ENCODE measurements at places on chromosomes 11 and 22.
A peak's percentile ranks its signal among the peaks of the same experiment; 100 is the strongest.

GRCh38 chr11:12177739-12178338 lies 67.4 kb downstream of the MICAL2 start:
- no peak for DNase-seq

DNA sequence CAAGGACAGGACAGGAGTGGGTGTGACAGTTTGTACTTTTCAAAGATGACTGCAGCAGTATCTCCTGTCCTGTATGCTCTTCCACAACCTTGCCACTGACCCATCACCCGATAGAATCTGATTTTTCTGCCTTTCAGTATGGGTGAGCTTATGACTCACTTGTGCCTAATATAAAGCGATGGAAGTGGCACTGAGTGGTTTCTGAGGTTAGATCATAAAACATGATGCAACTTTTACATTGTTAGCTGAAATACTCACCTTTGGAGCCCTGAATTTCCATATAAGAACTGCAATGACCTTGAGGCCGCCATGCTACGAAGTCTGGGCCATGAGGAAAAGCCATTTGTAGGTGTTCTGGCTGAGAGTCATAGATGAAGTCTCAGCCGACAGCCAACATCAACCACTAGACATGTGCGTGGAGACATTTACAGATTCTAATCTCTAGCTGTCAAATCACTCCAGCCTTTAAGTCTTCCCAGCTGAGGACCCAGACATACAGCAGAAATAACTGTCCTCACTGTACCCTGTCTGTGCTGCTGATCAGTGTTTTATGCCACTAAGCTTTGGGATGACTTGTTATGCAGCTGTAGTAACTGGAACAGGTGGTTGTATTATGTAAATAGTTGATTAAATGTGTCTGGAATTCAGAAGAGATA lies 105.9 kb upstream of the ARHGAP20 start:
- no peak for DNase-seq

GRCh38 chr11:78202733-78203167 lies 14.0 kb downstream of the USP35 start:
- no peak for DNase-seq

- no peak for DNase-seq
These were observed 627.8 kb upstream of the ANO5 start for GRCh38 chr11:21564833-21565682.

- no peak for DNase-seq
These were observed 11.8 kb downstream of the PATZ1 start for GRCh38 chr22:31334329-31334728.

DNA sequence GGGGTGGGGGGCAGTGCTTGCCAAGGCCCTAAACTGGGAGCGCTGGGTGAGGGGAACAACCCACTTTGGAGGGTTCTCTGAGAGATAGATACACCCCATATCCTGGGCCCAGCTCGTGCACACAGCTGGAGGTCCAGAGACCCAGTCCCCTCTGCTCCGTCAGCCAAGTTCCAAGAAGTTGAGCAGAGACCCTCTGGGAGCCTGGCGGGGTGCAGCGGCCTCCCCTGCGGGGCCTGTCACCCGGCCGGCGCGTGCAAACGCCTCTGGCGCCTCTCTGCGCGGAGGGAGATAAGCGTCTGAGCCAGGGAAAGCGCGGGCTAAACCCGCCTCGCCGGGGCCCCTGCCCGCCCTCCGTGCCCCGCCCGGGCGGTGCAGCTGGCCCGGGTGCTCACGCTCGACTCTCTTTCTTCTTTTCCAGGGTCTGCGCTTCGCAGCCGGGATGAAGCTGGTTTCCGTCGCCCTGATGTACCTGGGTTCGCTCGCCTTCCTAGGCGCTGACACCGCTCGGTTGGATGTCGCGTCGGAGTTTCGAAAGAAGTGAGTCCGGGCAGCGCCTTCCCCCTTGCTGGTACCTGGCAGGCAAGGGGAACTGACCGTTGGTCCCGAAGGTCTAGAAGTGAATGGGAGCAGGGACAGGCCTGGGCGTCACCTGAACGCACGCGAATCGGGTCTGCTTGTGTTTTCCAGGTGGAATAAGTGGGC lies 540 bp downstream of the ADM start:
- DNase-seq = peak; percentile 62

- DNase-seq = no peak
These were observed 206.0 kb upstream of the CHORDC1 start for GRCh38 chr11:90428836-90429235.

DNA sequence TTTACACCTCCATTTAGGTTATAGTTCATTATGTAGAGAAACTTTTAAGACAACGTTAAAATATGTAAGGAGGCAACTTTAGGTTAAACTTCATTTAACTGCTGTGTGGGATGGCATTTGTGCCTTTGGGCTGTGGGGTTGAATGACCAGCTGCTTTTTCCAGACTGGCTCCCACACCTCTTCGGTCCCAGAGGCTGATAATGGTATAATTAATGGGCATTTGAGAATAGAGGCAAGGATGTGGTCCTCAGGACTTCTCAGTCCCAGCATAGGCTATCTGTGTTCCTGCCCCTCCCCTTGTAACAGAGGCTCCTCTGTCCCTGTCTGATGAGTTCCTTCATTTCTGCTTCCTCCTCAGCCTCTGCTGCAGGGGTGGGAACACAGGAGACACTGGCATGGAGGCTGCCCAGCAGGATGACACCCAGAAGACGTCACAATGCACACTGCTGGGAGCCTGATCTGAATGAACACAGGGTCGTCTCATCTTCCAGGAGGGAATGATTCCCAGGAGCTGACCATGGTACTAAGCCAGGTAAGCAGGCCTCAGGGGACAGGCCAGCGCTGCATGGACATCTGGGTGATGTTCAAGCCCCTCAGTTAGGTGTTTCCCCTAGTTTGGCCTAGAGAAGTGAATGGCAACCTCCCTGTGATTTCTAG lies 17.1 kb upstream of the GNAZ start:
- DNase-seq = peak; percentile 1

DNA sequence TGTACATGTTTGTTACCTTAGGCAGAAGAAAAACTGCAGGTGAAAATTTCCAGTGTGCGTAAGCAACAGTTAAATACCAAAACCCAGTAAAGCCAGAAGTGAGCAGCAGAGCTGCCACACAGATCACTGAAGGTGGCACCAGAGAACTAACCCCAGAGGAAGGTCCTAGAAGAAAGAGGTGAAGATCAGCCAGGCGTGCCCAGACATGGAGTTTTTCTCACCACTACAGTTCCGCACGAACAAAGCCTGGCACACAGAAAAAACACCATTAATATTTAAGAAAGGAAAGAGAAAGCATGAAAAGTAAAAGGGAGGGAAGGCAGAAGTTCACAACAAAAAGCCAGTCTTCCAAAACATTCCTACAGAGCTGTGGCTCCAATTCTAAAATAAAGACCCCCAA lies 60.7 kb downstream of the STK33 start:
- no peak for DNase-seq

GRCh38 chr11:31783252-31783651 lies 27.9 kb downstream of the PAX6 start:
- no peak for DNase-seq

- DNase-seq = no peak
These were observed 17.5 kb downstream of the RPL3 start for GRCh38 chr22:39301926-39302325.

- DNase-seq = no peak
These were observed 10.3 kb upstream of the BIK start for GRCh38 chr22:43100225-43100624.

DNA sequence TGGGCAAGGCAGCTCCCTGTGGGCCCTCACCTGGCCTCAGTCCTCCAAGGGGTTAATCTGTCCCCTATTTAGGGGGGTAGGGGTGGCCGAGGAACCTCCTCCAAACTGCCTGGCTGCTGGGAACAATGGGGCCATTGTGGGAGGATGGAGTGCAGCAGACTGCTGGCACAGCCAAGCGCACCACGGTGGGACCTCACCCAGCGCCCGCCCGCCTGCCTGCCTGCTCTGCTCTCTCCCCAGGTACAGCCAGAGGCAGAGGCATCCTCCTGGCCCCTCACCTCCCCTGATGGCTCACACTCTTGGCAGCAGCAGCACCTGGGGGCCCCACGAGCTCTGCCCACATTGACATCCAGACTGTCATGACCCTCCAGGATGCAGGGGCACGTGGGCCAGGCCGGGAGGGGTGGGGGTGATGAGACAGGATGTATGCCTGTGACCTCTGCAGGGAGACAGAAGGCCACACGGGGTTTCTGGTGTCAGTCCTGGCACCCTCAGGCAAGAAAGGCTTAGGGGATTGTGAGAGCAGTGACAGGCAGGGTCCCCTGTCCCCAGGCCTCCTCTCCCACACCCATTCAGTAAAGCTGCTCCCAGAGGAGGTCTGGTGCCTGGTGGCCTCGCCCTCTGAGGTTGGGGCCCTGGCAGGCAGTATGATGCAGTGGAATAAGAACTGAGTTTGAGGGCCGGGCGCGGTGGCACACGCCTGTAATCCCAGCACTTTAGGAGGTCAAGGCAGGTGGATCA lies 11.4 kb downstream of the BCL9L start:
- no peak for DNase-seq

GRCh38 chr11:125451400-125452124 lies 44.5 kb downstream of the FEZ1 start:
- DNase-seq = no peak

Measured in GM03348 (cell line).